ENCODE measurements at places on chromosomes 16 and 17.
A peak's percentile ranks its signal among the peaks of the same experiment; 100 is the strongest.

DNA sequence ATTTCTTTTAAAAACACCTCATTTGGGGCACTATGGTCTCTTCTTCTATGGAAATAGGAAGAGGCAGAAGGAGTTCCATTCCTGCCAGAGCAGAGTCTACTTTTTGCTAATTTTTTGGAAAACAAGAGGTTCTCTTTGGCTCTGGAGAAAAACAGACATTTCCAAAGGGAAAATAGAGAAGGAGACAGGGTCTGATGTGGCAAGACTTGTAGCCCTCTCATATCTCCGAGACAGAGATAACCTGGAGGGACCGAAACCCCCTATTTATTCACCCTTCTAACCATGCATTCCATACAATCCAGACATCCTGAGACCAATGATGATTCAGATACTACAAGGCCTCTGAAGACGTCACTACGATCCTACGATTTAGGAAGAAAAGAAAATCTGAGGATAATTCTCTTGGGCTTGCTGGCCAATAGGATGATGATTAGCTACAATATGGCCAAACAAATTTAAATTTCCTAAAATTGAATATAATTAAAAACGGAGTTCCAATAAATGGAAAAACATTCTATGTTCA, 70.2 kb downstream of the HIC1 start:
- no peak for DNase-seq

- DNase-seq, result no peak
These were observed 15.7 kb downstream of the RHBDF2 start for GRCh38 chr17:76485569-76485968.

DNA sequence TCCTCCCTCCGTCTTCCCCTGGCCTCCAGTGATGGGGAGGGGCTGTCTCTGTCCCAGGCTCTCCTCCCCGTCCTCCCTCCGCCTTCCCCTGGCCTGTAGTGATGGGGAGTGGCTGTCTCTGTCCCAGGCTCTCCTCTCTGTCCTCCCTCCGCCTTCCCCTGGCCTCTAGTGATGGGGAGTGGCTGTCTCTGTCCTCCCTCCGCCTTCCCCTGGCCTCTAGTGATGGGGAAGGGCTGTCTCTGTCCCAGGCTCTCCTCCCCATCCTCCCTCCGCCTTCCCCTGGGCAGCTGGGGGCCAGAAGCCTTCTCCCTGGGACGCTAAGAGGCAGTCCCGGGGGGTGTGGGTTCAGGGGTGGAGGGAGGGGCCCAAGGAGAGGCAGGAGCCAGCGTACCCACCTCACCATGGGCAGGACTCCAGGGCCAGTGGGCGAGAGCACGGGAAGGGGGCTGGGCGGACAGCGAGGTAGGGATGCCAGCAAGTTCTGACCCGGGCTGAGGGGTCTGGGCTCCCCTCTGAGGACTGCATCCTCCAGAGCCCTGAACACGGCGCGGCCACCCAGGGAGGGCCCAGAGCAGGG, 14.8 kb downstream of the UTS2R start:
- DNase-seq, result no peak

DNA sequence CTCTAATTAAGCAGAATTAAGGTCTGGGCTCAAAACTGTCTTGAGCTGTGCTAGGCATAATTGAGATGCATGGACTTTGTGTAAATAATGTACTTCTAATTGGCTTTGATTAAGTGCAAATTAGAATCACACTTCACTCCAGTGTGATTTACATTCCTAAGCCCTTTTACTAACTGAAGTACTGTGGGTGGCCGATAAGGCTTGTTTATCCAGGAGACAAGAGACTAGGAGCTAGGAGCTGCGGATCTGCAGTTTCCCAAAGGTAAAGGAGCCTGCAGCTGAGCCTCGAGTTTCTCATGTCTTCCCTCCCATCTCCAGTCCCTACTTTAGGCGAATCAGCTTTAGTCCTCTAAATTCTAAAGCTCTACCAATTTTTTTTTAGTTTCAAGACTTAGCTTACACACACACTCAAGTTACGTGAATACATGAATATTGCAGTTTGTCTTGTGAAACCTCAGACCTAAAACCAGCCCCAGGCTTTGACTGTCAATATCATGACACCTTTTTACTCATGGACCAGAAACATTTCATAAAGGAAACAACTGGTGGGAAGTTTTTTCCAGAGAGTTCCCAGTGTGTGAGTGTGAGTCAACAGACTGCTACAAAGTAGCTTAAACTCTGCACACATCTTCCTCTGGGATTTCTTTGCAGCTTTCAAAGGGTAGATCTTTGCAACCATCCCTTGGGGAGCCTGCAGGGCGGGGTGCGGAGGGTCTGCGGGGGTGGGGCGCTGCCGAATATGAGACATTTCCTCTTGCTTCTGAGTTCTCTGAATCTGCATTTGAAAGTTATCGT, 113.9 kb upstream of the TBX2 start:
- DNase-seq, result no peak

GRCh38 chr16:88507231-88507743, 54.2 kb downstream of the ZFPM1 start:
- DNase-seq, result no peak

DNA sequence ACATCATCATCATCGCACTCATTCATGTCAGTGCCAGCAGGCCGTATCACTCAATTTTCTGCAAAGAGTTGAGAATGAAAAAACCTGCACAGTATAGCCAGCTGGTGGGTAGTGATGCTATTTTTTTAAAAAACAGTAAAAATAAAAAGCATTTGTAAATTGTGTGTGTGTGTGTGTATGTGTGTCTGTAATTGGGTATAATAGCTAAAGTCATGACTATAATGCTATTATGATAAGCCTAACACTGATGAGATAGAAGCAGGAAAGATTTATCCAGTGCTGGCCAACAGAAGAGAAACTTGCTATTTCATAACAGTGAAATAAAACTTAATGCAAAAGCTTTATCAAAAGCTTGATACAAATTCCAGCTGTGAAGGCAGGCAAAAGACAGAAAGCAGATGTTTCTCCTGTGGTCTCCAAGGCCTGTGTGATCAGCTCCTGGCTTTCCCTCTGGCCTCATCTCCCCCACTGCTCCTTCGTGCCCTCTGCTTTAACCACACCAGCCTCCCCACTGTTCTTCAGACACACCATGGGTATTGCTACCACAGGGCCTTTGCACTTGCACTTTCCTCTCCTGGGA, 206.2 kb upstream of the IRX5 start:
- DNase-seq, result no peak

- no peak for DNase-seq
These were observed 22.5 kb upstream of the SLC7A5 start for GRCh38 chr16:87891764-87892163.

- DNase-seq, result no peak
These were observed 53.4 kb downstream of the RGS9 start for GRCh38 chr17:65190467-65191097.

- no peak for DNase-seq
These were observed 22.0 kb downstream of the SP2 start for GRCh38 chr17:47918006-47918405.

DNA sequence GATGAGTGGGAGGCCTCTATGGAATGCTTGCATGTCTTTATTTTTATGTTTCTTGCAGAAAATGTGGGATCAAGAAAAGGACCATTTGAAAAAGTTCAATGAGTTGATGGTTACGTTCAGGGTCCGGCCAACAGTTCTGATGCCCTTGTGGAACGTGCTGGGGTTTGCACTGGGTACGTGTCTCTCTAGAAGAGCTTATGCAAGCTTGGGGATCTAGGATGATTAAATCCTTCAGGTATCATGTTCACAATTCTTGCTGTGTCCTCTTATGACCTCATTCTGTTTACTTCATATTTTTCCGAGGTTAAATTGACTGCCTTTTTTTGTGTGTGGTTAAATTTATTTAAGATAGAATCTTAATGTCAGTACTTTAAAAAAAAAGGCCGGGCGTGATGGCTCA, 6.4 kb downstream of the COQ7 start:
- no peak for DNase-seq

DNA sequence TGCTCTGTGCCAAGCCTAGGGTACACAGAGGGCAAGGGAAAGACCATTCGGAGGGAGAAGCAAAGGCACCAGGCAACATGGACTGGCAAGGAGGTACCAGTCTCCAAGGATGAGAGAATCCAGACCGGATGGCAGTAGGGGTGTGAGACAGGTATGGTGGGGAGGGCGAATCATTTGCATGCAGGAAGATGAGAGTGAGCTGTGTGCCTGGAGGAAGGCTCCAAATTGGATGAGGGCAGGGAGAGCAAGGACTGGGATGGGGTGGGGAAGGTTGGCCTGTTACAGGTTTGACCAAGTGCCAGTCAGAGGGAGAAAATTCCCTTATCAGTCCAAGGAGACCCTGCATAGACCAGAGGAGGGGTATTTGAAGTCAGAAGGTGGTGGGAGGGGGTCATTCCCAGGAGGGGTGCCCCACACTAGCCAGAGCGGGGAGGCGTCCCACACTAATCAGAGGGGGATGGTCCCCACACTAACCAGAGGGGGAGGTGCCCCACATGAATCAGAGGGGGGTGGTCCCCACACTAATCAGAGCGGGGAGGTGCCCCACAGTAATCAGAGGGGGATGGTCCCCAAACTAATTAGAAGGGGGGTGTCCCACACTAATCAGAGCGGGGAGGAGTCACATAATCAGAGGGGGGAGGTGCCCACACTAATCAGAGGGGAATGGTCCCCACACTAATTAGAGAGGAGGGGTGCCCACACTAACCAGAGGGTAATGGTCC, 737 bp downstream of the CANT1 start:
- DNase-seq, result no peak

GRCh38 chr16:74700438-74701225, at the start of gene MLKL:
Gene MLKL, minus strand, starts transcription at chr16:74700862. Its CDS starts 5,105 bp downstream, at chr16:74695757.
- peak; percentile 81 for DNase-seq

GRCh38 chr17:68452724-68453290, 4.5 kb downstream of the WIPI1 start:
- no peak for DNase-seq

DNA sequence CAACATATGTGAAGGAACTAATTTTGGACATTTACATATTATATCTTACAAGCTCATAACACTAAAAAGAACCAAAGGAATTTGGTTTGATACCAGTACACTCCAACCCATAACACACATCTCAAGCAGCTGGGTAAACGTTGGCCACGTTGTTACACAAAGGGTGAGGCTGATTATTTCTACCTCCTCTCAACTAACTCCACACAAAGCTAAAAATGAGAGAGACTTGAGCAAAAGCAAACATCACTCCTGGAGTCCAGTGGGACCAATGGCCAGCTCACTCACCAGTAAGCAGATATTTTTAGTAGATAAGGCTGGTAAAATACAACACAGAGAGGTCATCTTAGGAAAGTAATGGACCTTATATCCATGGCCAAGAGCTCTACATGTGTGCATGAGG, 207.6 kb downstream of the MRTFB start:
- DNase-seq, result no peak

DNA sequence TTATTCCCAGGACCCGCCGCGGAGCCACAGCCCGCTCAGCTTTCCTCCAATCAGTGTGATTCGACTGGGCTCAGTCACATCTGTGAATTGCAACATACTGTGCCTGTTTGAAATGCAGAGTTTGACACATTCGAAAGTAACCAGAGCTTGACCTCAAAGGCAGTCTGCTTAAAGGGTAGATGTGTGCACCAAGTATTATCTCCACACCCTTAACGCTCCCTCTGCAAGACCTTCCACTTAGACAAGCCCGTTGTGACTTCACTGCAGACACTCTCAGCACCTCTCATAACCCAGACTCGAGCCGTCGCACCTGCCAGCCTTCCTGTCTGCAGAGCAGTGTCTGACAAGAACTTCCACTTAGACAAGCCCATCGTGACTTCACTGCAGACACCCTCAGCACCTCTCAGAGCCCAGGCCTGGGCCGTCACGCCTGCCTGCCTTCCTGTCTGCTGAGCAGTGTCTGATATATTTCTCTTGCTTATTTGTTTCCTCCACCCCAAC, 3.7 kb downstream of the KLHDC4 start:
- peak; percentile 12 for DNase-seq

GRCh38 chr17:78196716-78197115, 9.6 kb downstream of the AFMID start:
- DNase-seq, result no peak

All from CD8-positive, alpha-beta T cell (primary cell).